HS-27A (cell line): ENCODE measurements at places on chromosomes 5 and 9.

GRCh38 chr5:172223901-172224873 is 30.2 kb downstream of the EFCAB9 start:
- no peak for DNase-seq

DNA sequence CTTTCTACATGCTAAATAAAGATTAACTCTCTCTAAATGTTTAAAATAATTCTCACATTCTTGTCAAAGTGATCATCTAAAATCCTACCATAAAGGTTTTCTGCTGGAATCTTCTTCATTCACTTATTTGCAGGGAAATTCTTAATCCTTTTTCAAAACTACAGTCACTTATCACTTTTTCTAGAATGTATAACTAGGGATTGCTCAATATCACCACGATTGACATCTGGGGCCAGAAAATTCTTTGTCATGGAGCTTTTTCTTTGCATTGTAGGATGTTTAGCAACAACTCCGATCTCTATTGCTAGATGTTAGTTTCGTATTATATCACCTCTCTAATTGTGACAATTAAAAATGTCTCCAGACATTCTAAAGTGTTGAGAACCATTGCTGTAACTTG is 344.9 kb upstream of the PIK3R1 start:
- no peak for DNase-seq

DNA sequence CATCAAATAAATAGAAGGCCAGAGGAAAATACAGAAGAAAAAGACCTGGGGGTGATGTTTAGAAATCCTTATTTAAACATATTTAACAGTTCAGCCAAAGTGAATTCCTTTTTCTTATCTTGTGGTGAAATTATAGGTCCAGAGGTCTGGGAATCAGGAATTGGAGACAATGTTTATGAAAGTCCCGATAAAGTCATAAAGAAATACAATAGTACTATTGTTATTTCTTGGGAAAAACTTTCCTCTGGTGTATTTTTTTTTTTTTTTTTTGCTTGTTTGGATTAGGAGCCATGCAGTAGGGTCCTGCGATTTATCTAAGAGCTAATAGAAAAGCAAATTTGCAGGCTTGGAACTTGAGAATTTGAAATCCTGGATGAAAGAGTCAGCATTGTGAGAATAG is 426 bp downstream of the C7 start:
- no peak for DNase-seq

- DNase-seq, result no peak
Observed at GRCh38 chr9:90641086-90641485, 1.5 kb downstream of the DIRAS2 start.

- DNase-seq, result no peak
Observed at GRCh38 chr9:14627513-14627912, 65.7 kb downstream of the ZDHHC21 start.
